ENCODE measurements at places on chromosomes 5 and 9.

DNA sequence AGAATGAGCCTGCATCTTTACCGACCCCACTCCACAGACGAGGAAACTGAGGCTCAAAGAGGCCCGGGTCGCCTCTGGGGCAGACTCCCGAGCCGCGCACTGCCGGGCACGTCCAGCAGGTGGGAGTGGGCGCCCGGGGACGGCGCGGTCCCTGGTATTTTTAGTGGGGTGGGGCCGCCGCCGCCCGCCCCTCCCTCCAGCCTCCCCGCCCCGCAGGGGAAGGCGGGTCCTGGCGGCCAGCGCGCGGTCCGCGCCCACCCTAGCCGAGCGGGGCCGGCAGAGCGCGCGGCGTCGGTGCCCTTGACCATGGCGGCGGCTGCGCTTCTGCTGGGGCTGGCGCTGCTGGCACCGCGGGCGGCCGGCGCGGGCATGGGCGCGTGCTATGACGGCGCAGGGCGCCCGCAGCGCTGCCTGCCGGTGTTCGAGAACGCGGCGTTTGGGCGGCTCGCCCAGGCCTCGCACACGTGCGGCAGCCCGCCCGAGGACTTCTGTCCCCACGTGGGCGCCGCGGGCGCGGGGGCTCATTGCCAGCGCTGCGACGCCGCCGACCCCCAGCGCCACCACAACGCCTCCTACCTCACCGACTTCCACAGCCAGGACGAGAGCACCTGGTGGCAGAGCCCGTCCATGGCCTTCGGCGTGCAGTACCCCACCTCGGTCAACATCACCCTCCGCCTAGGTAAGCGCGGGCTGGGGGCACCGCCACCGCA is at the start of gene LAMC3:
LAMC3 (plus strand) TSS at position 266 of the 710 bp plus-strand sequence; CDS start at position 307, 41 bp downstream.
- DNase-seq = no peak
- no peak within 1 kb of the TSS for H3K27ac ChIP-seq
- no peak within 1 kb of the TSS for H3K4me3 ChIP-seq
- peaks cover 10% of the 10 kb centered on the region for H3K27me3 ChIP-seq
- H3K36me3 ChIP-seq = no peaks in the 10 kb centered on the region
- H3K4me1 ChIP-seq = peaks cover 11% of the 10 kb centered on the region

GRCh38 chr9:17795744-17796143 is 216.9 kb downstream of the SH3GL2 start:
- H3K36me3 ChIP-seq = no peaks in the 10 kb centered on the region
- DNase-seq = no peak
- H3K4me1 ChIP-seq = no peaks in the 10 kb centered on the region

DNA sequence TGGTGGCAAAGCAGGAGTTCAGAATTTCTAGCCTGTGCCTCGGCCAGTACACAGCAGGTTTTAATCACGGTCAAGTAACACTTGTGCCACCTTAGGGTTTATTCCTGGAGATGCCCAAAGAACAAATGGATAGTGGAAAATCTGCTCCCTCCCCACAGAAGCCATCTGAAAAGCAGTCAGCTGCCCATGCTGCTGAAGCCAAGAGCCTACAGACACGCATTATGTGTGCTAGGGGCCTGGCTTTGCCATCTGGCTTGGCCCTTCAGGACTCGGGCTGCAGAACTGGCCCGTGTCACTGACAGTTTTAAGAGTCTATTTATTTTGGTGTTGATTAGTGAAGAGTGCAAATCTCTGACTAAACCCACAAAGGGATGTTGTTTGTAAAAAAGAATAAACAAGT is 11.1 kb downstream of the ARSB start:
- H3K36me3 ChIP-seq = no peaks in the 10 kb centered on the region
- H3K4me1 ChIP-seq = peaks cover 32% of the 10 kb centered on the region
- H3K27me3 ChIP-seq = no peaks in the 10 kb centered on the region
- H3K27ac ChIP-seq = peak overlapping the region; percentile 39

DNA sequence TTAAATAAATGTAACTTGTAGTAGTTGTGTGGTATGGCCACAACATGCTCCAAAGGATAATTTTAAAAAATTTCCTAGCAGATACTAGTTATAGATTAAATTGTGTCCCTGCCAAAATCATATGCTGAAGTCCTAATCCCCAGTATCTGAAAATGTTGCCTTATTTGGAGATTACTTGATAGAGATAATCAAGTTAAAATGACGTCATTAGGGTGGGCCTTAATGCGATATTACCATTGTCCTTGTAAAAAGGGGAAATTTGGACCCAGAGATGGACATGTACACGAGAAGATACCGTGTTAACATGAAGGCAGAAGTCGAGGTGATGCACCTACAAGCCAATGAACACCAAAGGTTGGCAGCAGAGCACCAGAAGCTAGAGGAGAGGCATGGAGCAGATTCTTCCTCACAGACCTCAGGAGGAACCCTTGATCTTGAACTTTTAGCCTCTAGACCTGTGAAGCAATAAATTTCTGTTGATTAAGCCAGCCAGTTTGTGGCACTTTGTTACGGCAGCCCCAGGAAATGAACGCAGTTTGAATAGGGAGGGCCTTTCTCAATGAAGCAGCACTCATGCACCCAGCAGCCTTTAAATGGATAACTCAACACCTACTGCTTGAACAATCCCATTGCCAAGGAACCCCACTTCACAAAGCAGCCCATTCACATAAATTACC is 148.9 kb downstream of the ARHGAP26 start:
- no peaks in the 10 kb centered on the region for H3K27me3 ChIP-seq
- H3K36me3 ChIP-seq = no peaks in the 10 kb centered on the region
- H3K4me1 ChIP-seq = no peaks in the 10 kb centered on the region
- H3K4me3 ChIP-seq = no peak overlapping the region
- DNase-seq = no peak

Measured in sigmoid colon (tissue), 7 donors.